ENCODE measurements at places on chromosomes 11 and 22. TPM values are rescaled to one million over a fixed set of nuclear protein-coding genes. Genes with fewer than 3 reads are reported as not detected.

Gene CD3E
- total RNA-seq = 1.8 TPM

Gene RASD2
- 0.94 TPM for total RNA-seq

Gene E2F8
- 2.2 TPM for total RNA-seq

Gene OR8A1
- total RNA-seq = not detected

Gene OR52L1
- total RNA-seq = not detected

Gene MOGAT2
- not detected for total RNA-seq

Gene OR6M1
- total RNA-seq = not detected

Gene KRTAP5-9
- not detected for total RNA-seq

Gene TRIM3
- 19.5 TPM for total RNA-seq

Gene CWF19L2
- total RNA-seq = 6.6 TPM

Gene TRIM49
- not detected for total RNA-seq

Gene TRAF6
- total RNA-seq = 10.7 TPM

Gene LMO2
- total RNA-seq = 4.6 TPM

DNA sequence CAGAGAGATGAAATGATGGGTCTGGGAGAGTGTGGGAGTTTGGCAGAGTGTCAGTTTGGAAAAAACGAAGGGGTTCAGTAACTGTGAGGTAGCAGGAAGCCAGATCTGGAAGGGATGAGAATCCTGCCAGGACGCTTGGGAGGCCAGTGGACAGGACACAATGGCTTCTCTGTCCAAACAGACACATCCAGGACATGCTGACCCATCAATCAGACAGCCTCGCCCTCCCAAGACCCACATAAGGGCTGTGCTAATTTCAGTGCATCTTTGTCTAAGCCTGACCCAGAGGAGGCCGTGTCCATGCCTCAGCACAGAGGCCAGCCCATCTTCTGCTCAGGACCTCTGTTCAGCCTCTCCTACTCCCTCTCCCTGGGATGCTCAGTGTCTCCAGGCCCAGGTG is 576.5 kb upstream of the B3GAT1 start:
- no peak for DNase-seq

DNA sequence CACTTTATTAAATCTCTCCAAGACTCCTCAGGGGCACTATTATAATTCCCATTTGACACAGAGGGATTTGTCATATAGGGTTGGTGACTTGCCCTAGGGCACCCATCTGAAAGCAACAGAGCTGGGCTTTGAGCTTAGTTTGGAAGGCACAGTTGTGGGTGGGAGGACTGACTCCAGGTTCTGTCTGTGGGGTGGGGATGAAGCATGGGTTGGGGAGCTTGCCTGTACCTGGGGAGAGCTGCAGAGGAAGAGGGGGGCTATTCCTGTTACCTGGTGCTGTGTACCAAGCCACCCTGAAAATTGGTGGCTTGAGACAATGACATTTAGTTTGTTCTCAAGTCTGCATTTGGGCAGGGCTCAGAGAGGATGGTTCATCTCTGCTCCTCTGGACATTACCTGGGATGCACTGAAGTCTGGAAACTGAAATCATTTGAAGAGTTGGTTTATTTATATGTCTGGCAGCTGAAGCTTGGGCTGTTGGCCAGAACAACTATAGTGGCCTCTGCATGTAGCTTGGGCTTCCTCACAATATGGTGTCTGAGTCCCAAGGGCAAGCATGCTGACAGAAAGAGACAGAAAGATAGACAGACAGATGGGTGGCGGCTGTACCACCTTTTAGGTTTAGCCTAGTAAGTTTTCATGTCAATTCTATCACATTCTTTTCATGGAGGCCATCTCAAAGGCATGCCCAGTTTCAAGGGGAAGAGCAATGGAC is 44.9 kb downstream of the LRRC32 start:
- DNase-seq = peak; percentile 26

- DNase-seq = no peak
Observed at GRCh38 chr11:120991830-120992686, 31.8 kb upstream of the TBCEL start.

DNA sequence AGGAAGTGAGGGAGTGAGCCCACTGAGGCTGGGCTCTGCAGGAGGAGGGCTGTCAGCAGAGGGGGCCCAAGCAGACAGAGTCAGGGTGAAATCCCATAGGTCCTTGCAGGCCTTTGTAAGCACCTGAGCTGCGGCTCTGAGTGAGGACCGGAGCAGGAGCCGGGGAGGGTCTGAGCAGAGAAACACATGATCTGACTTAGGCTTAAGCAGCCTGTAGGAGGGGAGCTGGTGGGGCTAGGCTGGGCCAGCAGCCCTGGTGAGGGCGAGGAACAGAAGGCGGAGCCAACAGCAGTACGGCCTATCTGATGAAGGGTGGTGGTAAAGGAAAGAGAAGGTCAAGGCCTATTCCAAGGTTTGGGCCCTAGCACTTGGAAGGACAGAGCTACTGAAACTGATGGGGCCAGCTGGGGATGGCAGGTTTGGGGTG is 26.9 kb upstream of the CBX7 start:
- no peak for DNase-seq

DNA sequence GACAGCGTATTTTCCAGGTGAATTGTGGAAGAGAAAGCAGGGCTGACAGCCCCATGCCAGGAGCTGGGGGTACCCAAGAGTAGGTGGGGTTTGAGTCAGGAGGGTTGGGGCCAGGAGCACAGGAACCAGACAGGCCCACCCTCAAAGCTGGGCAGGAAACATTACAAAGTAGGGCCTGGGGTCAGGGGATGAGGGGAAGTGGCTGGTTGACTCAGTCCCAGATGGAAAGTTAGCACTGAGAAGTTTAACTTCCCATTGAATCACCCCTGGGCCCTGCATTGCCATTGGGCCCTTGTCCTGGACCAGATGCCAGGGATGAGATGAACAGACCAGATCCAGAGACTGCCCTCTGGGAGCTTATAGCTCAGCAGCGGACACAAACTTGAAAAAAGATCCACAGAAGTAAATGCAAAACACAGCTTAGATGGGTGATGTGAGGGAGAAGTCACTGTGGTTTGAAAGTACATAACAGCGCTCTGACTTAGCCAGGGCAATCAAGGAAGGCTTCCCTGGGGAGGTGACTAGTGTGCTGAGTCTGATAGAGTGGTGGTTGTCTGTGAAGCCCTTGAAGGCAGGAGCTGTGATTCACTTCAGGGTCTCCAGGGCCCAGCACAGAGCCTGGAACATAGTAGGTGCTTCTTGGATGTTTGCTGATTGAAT is 2.2 kb downstream of the MAFF start:
- no peak for DNase-seq

DNA sequence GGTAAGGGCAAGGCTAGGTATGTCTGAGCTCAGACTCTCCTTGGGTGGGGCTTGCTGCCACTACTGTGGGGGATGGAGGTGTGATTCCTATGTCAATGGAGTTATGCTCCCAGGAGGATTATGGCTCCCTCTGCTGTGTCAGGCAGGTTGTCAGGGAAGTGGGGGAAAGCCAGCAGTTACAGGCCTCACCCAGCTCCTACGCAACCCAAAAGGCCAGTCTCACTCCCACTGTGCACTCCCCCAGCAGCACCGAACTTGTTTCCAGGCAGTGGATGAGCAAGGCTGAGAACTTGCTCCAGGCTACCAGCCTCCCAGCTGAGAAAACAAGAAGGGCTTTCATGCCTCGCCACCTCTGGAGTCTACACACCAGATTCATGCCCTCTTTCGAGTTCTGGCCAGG is 18.2 kb downstream of the C11orf91 start:
- no peak for DNase-seq

DNA sequence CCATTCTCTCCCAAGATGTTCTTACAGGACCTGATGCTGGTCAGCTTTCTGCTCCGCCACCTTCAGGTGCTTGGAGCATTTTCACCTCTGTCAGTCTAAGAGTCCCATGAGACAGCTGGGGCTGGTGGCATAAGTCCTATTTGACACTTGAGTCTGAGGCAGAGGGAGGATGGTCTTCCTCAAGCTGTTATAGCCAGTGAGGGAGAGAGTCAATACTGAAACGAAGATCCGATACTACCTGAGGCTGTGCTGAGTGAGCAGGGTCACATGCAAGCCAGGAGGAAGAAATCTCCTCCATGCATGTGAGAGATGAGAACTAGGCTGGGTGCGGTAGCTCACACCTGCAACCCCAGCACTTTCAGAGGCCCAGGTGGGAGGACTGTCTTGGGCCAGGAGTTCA is 5.6 kb downstream of the ZFPL1 start:
- no peak for DNase-seq

DNA sequence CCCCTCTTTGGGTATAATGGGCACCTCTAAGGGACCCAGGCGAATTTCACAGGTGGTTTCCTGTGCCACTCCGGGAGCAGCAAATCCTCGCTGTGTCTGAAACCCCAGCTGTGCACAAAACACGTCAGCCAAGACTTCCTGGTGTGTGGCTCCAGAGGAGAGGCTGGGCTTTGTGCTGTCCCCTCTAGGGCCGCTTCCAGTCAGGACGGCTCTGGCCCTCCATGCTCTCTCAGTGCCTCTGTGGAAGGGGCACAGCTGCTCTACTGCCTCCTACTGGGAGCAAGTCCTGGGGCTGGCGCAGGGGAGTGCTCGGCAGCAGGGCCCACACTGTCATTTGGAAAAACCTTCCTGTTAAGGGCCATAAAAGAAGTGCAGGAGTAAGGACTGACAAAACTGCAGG is 23.7 kb upstream of the ARFGAP3 start:
- no peak for DNase-seq

DNA sequence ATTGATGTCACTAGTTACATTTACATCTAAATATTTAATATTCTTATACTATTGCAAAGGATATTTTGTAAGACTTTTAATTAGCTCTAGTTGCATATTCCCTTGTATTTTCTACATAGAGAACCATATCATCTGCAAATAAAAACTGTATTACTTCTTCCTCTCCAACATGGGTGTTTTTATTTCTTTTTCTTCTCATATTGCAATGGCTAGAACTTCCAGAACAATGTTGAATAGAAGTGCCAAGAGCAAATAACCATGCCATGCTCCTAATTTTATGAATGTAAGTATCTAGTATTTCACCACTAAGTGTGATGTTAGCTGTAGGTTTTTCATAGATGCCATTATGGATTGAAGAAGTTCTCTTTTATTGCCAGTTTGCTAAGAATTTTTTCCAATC is 321.8 kb upstream of the NCAM1 start:
- no peak for DNase-seq

DNA sequence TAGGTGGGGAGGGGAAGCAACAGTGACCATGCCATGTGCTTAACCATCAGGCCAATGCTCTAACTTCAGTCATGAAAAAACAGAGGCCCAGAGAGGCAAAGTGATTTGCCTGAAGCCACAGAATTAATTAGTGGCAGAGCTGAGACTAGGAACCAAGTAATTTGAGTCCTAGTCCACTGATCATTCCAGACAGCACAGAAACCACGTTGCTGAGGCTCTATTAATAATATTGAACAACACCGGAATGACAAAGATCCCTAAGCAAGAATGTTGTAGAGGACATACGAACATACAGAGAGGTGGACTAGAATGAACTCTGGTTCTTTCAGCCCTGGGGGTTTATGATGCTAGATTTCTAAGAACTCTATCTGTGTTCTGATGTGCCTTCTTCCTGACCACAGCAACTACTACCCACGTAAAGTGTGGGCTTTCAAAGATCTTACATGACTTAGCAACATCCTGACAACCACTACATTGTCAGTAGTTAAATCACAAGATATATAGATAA is 92.3 kb downstream of the GAB2 start:
- no peak for DNase-seq

DNA sequence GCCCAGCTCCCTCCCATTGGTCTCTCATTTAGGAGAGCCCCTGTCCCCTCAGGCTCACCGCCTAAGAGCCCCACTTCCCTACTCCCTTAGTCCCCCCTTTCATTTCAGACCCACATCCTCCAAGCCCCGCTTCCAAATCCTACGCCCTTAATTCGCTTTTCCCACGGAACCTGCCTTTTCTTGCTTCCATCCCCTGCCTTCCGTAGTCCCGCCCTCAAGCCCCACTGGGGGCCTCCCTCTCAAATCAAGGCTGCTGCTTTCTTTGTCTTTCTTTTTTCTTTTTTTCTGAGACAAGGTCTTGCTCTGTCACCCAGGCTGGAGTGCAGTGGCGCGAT is 396 bp downstream of the CCDC157 start:
- DNase-seq = no peak

GRCh38 chr11:86570020-86570419 is 102.4 kb downstream of the ME3 start:
- DNase-seq = no peak

GRCh38 chr22:19983741-19984140 is 32.9 kb downstream of the ARVCF start:
- DNase-seq = no peak

GRCh38 chr22:39908737-39909136 is 7.9 kb downstream of the GRAP2 start:
- DNase-seq = no peak

- peak; percentile 63 for DNase-seq
Observed at GRCh38 chr11:128290106-128290840, 297.1 kb downstream of the ETS1 start.

DNA sequence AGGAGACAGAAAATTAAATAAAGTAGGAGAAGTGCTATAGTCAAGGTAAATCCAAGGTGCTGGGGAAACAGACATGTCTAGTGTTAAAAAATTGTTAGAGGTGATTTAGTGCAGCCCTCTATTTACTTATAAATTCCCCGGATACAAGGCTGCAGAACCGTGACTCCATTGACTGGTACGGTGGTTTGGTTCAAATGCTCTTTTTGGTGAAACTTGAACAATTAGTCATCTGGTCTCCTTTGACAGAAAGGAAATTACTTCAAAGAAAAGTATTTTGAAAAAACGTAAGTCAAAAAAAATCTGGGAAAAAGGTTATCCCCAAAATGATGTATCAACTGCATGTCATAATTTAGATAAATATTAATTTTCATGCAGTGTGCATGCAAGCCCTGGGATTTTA is 399.2 kb downstream of the CNTN5 start:
- DNase-seq = no peak

GRCh38 chr11:12853652-12854296 is 155.3 kb upstream of the RASSF10 start:
- DNase-seq = no peak
